ENCODE measurements at places on chromosomes 6 and 20.

DNA sequence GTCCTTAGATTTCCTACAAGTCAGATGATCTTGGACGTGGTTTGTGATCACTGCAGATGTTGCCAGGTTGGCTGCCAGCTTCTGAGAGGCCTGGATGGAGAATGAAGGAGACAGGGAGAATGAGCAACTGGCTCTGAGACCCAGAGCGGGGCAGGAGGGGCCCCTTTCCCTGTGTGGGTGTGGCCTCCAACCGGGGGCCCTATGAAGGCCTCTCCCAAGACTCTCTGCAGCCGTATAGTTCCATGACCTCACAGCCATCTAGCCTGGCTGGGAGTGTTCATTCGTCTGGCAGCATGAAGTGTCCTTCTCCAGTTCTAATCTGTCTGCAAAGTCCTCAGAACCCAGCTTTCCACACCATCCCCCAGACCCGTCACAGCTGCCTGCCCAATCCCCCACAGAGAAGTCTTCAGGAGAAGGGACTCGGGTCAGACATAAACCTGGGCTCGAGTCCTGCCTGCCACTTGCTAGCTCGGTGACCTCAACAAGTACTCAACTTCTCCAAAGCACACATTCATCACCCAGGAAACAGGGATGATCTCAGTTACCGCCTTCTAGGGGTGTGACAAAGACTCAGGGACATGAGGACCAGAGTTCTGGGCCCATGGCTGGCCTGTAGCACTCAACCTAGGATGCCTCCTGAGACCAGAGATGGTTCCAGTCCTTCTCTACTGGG is 122.6 kb downstream of the EDN3 start:
- DNase-seq: no peak

DNA sequence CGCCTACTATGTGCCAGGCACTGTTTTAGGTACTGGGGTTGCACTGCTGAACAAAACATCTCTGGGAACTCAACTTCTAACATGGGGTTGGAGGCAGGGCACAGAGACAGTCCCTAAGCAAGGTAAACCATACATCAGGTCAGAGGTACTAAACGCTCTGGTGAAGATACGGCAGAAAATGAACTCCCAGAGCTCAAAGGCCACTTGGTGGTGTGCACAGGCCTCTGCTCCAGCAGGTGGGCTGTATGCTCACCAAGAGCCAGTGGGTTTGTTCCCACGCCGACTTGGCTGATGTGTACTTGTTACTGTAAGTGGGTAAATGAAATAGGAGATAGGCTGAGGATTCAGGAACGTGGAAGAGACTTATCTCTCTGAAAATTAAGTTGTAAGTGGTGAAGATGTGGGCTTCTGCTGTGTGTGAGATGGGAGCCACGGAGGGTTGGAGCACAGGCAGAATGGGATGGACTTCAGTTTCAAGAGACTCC is 133.4 kb downstream of the PREX1 start:
- DNase-seq: no peak

DNA sequence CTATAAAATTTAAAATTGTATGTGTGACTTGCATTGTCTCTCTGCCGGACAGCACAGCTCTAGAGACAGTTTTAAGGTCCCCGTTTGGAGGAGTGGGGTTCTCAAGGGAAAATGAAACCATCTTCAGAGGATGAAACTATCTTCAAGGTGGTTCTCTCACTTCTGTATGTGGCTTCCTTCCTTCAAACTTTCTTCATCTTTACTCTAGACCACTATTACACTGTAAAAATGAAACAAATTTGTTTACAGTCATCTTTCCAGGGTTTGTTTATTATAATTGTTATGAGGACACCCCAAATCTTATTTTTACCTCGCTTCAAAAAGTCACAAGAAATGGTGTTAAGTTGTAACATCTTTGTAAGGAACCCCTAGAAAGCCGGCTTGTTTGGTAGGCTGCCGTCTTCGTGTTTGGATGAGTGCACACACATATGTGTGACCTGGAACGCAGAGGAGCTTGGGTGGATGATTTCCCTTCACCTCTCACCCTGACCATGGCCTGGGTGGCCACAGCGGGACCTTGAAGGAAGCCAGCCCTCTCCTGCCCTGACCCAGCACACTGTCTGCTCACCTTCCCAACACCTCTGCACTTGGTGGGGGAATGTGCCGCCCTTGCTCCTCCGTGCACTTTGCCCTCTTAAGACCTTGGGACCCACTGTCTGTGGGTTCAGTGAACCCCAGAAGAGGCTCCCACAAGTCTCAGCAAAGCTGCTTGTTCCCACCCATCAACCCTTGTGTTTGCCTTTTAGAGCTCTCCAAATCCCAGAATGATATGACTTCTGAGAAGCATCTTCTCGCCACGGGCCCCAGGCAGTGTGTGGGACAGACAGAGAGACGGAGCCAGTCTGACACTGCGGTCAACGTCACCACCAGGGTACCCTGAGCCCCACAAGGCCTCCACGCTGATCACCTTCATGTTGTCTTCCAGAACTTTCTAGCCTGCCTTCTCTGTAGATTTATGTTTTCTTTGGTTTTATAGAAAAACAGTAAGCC is 67.8 kb downstream of the SYTL3 start:
- no peak for DNase-seq

DNA sequence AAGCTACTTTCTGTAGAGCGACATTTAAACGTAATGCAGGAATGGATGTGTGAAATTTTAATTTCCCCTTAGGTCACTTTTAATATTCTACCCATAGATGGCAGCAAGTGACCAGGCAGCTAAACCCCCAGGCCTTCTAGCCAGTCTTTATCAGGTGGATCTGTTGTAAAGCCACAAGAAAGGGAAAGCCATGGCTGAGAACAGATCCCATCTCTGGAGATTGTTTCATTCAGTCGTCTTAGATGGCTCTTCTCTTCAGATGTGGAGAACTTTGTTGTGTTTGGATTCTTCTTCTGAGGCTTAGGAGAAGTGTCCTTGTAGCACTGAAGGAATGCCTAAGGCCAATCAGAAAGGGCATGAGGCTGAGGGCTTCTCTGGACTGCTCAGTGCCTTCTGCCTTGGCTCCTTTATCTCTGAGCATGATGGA is 15.8 kb upstream of the RNF182 start:
- DNase-seq: peak; percentile 81

- DNase-seq: no peak
Observed at GRCh38 chr6:24822696-24823095, 24.0 kb upstream of the ARMH2 start.

GRCh38 chr6:143845033-143845432 is 1.9 kb downstream of the LTV1 start:
- DNase-seq: no peak

GRCh38 chr20:17586250-17586649 is 16.4 kb downstream of the DSTN start:
- no peak for DNase-seq

All from fibroblast of the aortic adventitia (primary cell).